ENCODE measurements at places on chromosomes 6 and 20. TPM values are rescaled to one million over a fixed set of nuclear protein-coding genes. Genes with fewer than 3 reads are reported as not detected.

- DNase-seq = no peak
Observed at GRCh38 chr6:391559-392440, at the start of gene IRF4. TSS of gene IRF4 (plus strand) at chr6:391752. CDS start at chr6:393153, 1,401 bp downstream.

DNA sequence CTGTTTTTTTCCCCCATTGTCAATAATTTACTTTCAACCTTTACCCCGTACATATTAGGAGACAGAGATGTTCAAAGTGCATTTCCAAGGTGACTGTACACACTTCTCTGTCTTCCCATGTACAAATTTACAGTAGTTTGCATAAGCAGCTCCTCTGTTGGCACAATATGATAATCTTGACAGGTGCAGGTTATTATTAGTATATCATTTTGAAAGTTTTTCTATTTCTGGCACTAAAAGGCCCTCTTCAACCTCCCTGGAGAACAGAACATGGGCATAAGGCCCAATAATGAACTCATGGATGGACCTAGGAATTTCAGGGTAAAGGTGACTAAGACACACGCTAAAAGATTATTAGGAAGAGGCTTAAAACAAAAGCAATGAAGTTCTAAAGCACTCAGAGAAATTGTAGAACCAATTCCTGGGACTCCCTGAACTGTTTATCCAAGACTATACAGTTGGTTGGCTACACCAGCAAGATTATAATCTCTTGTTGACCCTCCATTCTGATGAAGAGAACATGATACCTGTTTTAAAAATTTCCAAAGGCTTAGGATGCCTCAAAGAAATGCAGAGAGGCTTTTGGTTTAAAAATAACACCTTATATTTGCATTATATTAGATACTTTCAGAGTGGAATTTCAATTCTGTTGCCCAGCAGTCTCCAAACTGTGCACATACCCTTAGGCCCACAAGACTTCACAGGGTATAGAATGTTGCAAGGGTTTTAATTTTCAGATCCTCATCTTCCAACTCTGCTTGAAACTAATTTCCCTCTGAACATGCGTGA lies 1.1 kb downstream of the AIG1 start:
- no peak for DNase-seq

- no peak for DNase-seq
Observed at GRCh38 chr20:24672886-24673677, 203.7 kb downstream of the SYNDIG1 start.

The RNF114 gene
- total RNA-seq = 49.8 TPM

GRCh38 chr6:95431637-95432228 lies 145.6 kb upstream of the MANEA start:
- no peak for DNase-seq
